ENCODE measurements at places on chromosomes 16 and 17. TPM values are rescaled to one million over a fixed set of nuclear protein-coding genes. Genes with fewer than 3 reads are reported as not detected.

Gene CES5A
- 0.07 TPM for total RNA-seq

Gene GSG1L
- total RNA-seq: not detected

Gene ANKRD13B
- total RNA-seq: 22.3 TPM

Gene KCNJ12
- total RNA-seq: 0.02 TPM

Gene TRIM25
- total RNA-seq: 49.5 TPM

Gene SULT1A2
- 1.2 TPM for total RNA-seq

Gene KRT25
- not detected for total RNA-seq

Gene ENPP7
- total RNA-seq: not detected

Gene NOG
- total RNA-seq: not detected

Gene TOM1L1
- 29.2 TPM for total RNA-seq

Gene SYT17
- total RNA-seq: not detected

Gene RNU2-1
- total RNA-seq: 9,315 TPM

Gene PIGS
- total RNA-seq: 109 TPM

Gene MGRN1
- total RNA-seq: 37.9 TPM

Gene RPL23
- total RNA-seq: 1,745 TPM

Gene HS3ST3A1
- total RNA-seq: 12.0 TPM

Gene NHERF2
- total RNA-seq: 44.1 TPM

Gene FBXL16
- total RNA-seq: 6.0 TPM

Gene YPEL2
- total RNA-seq: 0.71 TPM

Gene SLC6A4
- not detected for total RNA-seq

Gene NPIPB6
- total RNA-seq: 1.5 TPM

Gene SSTR5
- total RNA-seq: not detected

Gene NFATC2IP
- 49.2 TPM for total RNA-seq

Gene CEP20
- 74.2 TPM for total RNA-seq

Gene CNGB1
- total RNA-seq: not detected

Gene CDH8
- 1.4 TPM for total RNA-seq

Gene CRYBA1
- not detected for total RNA-seq

Gene COX6A2
- not detected for total RNA-seq

Gene ADPRM
- 5.3 TPM for total RNA-seq

Gene HBZ
- 480 TPM for total RNA-seq

Gene PRR15L
- not detected for total RNA-seq

Gene CDH3
- 0.09 TPM for total RNA-seq

Gene SLX1A
- total RNA-seq: 48.1 TPM

Gene RAP1GAP2
- 0.60 TPM for total RNA-seq

Gene KRTAP16-1
- total RNA-seq: not detected

Gene ITGAL
- total RNA-seq: 0.92 TPM

Gene HIGD1B
- total RNA-seq: not detected

Gene ATPAF2
- 22.5 TPM for total RNA-seq

Gene FNDC8
- not detected for total RNA-seq

Gene CCL17
- total RNA-seq: not detected

Gene GRIN2A
- not detected for total RNA-seq

Gene BLTP2
- 163 TPM for total RNA-seq

Gene MYL11
- total RNA-seq: 1.5 TPM

Gene LHX1
- 0.07 TPM for total RNA-seq

Gene GSG1L2
- total RNA-seq: not detected

Gene NAGS
- not detected for total RNA-seq

Gene EVI2B
- 1.7 TPM for total RNA-seq

Gene MMP28
- not detected for total RNA-seq

Gene FBXW10B
- total RNA-seq: not detected

Gene ZFP3
- 0.04 TPM for total RNA-seq

Gene CBFA2T3
- total RNA-seq: 114 TPM

Gene NR1D1
- total RNA-seq: 6.6 TPM

Gene NEUROD2
- total RNA-seq: not detected

Gene GRAP
- 0.27 TPM for total RNA-seq

Measured in K562 (cell line).